ENCODE measurements at places on chromosomes 5 and 9.

DNA sequence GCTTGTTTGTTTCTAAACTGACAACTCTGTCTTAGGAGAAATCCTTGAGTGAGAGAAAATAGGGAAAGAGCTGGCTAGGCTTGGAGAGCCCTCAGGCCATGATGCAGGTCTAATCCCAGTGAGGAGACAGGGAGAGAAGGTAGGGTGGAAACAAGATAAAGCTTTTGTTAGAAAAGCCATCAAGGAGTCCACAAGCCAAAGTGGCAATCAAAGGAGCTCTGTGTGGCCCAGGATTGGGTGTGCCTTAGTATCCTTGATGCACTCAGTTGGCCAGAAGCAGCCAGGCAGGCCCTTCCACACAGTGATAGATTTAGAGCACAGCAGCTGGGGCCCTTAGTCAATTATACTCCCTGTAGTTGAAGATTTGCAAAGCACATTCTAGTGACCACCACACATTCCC lies 73.9 kb downstream of the ALDH7A1 start:
- DNase-seq = no peak

GRCh38 chr5:153350175-153350883 lies 140.1 kb upstream of the GRIA1 start:
- no peak for DNase-seq

- DNase-seq = no peak
Observed at GRCh38 chr5:139271201-139272027, 22.1 kb upstream of the MATR3 start.

DNA sequence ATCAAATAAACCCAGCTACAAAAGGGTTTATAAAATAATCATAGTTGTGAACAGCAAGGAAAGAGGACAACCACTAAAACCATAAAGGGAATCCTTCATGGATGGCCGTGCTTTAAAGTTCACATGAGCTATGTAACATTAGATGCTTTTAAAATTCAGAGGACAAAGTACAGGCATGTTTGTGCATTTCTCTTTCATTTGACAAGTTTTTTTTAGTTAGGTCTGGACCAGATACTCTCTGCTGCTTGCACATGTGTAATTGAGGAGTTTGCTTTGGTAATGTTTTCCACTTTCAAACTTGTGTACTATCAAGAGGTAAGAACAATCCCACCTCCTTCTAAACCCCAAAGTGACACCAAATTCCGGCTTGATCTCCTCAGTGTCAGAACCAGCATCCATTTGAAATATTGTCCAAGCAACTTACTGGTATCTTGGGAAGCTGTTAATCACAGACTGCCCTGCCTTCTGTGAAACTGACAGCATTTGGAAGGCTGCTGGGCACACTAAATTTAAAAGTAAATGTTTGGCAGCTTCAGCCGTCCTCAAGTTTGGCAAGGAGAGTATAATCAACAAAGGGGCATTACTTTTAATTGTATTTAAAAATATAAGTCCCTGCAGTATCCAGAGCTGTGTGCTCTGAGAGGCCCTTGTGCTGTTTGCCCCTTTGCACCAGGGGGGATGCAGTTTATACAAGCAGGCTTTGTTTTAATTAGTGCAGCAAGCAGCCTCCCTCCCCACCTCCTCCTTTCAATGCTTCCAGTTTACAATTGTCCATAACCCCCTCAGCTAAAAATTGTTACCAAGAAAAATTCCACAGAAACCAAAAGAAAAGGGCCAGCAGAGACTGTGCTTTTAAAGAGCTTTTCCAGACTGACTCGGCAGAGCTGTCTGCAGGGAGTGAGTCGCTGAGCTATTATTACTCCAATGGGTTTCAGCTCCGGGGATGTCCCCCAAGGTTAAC lies 328.3 kb upstream of the MPDZ start:
- DNase-seq = no peak

DNA sequence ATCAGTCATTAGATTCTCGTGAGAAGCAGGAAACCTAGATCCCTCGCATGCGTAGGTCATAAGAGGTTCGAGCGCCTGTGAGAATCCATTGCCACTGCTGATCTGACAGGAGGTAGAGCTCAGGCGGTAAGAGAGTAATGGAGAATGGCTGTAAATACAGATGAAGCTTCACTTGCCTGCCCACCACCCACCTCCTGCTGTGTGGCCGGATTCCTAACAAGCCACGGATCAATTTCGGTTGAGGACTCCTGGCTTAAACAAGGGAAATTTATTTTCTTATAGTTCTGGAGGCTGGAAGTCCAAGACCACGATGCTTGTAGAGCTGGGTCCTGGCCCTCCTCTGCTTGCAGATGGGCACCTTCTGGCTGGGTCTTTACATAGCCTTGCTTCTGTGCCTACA lies 200.4 kb downstream of the PCSK5 start:
- DNase-seq = no peak

- DNase-seq = no peak
Observed at GRCh38 chr9:131658377-131659129, 81.3 kb downstream of the RAPGEF1 start.

- no peak for DNase-seq
Observed at GRCh38 chr5:148585988-148586387, 68.3 kb downstream of the HTR4 start.

DNA sequence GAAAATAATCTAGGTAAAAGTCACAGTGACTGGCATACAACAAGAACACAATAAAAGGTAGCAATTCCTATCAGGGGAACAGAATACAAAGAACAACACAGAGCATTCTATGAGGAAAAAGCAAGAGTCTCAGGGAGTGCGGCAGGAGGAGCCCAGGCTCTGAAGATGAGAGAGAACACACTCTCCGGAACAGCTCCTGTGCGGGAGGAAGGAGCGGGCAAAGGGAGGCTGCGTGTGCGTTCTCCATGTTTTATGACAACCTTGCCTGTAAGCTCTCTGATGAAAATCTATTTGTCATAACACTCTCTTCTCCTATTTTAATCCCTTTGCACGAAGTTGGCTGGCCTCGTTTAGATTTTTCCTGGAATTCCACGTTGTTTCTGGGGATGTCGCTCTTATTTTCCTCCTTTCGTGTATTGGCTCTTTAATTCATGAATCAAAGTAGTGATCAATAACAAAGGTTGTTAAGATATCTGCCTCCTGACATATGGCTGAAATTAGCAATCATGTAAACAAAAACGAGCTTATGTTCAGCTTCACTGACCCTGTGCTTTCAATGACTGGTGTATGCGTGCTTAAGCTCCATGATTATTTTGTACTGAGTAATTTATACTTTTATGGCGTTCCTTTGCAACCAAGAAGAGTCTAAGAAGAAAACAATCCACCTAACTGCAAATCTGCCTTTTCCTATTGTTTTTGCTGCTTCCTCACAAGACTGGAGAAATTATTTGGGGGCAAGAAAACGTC lies 109.5 kb downstream of the MYO10 start:
- DNase-seq = no peak

DNA sequence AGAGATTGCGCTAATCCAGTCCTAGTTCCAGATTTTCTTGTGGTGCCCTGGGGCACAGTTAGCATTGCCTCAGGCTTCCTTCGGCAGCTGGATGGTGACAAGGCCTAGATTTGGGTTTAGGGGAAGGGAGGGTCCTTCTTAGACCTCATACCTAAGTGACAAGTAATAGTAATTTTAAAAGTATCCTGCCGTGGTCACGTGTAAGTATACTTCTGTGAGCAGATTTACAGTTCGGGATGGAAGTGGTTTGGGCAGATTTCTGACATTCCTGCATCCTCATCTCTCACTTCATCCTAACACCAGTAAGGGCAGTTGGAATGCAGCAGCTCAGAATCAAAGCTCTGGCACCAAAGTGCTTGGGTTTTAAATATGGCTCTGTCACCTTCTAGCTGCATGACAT lies 71.6 kb downstream of the LRRC70 start:
- DNase-seq = no peak

GRCh38 chr9:76512826-76513225 lies 53.8 kb downstream of the GCNT1 start:
- no peak for DNase-seq

Measured in NCI-H1436 treated with DMSO at 0.1 percent for 48 hours (cell line).